ENCODE measurements at places on chromosomes 13 and 19. TPM values are rescaled to one million over a fixed set of nuclear protein-coding genes. Genes with fewer than 3 reads are reported as not detected.

Gene SPINT2
- total RNA-seq = 17.3 TPM

DNA sequence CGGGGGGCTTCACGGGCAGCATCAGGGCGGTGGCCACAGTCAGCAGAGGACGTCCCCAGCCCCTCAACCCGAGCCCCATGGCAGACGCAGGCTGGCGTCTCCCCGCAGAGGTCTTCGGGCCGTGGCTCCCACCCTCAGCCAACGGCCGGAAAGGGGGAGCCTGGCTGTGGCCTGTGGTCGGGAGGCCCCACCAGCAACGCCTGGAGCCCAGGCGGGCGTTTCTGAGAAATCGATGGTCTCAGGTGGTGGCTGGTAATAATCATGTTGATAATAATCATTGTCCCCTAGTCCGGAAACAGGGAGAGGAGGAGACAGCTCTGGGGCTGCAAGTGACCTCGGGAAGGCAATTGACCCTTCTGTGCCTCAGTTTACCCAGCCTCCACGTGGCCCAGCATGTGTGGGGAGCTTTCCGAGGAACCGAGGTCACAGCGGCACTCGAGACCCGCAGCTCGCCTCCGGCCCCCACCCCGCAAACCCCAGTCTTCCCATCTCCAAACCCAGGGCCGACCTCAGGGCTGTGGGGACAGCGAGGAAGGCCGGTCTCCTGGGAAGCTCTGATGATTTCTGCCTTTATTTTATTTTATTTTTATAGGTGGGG, at the start of gene PRSS57:
Gene PRSS57 (minus strand): TSS at position 101 of the 598 bp plus-strand sequence. CDS start 22 bp downstream, at position 79.
- no peak for DNase-seq

Gene USHBP1
- 4.7 TPM for total RNA-seq

DNA sequence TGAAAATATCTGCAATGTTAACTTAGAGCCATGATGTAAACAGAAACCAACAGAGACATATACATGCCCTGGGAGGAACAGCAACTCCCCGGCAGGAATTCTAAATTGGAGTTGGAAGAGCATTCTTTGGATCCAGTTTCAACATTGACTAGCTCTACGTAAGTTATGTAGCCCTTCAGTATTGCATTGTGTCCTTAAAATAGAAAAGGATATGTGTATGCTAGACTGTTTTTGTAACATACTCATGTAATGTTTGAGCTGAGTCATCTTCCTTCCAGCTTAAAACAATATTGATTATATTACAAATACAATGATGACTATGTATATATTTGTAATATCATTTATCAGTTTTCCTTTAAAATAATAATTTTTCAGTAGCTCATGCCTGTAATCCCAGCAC, 1422.2 kb upstream of the PCDH20 start:
- no peak for DNase-seq

GRCh38 chr19:18441804-18442788, 4.2 kb upstream of the ISYNA1 start:
- no peak for DNase-seq

DNA sequence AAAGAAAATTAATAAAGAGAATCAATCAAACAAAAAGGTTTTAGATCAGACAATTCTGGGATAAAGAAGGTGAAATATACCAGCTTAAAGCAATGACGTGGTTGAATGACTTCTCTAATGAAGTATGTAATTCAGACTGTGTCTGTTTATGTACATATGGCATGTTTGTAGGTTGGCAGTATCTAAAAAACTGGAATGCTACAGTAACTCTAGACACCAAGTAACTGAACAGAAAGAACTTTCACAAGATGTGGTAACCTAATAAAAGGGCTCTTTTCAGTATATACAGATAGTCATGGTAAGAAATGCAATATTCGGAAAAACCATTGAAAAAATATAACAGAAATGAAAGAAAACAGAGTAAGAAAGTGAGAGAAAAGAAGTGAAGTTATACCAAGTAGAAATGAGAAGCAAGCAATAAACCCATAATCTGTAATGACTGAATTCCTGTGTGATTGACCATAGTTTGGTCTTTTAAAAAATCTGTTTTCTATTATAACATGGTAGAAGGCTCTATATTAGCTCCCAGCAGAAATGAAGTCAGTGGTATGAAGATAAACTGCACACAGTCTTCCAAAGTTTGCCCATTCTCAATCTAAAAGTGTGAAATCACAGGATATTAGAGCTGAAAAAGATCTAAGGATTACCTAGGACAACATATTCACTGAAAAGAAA, 31.4 kb downstream of the ELF1 start:
- no peak for DNase-seq

Gene CGB7
- total RNA-seq = not detected

Gene STOML3
- not detected for total RNA-seq

DNA sequence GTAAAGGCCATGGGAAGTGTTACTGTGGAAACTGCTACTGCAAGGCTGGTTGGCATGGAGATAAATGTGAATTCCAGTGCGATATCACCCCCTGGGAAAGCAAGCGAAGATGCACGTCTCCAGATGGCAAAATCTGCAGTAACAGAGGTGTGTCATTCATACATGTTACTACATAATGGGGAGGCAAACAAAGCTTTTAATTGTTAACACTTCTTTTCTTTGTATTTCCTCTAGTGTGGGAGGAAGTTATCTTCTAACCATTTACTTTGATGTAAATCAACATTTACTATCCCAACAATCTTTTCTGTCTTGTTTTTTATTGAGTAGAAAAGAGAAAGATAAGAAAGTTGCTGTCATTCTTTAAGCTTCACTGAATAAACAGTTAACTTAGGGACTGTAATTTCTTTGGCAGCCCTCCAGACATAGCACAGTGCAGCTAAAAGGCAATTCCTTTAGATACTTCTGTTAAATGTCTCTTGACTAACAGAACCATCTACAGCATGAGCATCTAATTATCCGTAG, 126.9 kb downstream of the ITGBL1 start:
- DNase-seq = no peak

DNA sequence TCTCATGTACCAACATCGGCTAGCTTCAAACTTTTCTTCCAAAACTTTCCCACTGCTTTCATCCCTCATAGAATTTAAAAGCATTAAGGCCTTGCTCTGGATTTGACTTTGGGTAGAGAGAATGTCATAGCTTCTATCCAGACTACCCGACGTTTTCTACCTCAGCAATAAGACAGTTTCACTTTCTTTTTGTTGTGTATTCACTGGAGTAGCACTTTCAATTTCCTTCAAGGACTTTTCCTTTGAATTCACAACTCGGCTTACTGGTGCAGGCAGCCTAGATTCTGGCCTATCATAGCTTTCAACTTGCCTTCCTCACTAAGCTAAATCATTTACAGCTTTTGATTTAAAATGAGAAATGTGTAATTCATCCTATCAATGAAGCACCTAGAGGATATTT, 420.4 kb upstream of the GPC6 start:
- no peak for DNase-seq

DNA sequence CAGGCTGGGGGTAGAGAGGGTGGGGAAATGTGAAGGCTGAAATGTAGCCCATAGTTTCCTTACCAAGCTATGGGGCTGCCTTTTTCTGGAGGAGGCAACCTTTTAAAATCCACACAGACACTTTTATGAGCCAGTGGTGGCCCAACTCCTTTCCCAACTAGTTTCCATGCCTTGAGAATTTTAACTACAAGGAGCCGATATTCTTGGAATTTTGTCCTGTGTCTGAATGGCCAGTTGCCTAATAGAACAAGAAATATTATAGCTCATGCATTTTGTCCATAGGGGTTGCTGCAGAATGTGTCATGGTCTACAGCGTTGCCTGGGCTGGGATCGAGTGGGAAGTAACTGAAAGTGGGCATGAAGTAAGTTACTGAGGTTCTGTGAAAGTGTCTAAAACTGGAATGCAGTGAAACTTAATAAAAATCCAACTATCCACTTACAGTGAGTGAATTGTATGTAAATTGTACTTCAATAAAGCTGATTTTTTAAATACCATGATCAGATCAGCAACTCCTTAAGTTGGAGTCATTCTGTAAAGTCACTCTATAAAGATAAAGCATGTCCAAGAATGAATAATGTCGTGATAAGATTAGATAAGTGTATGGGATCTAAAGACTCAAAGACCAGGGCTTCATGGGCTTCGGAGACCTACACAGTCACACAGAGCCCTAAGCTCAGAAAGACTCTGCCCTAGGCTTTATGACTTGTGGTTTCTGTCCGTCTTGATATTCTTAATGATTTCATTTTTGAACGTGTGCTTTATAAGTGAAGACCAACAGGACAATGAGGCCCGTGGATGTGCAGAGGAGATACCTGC, 122.6 kb upstream of the FNDC3A start:
- no peak for DNase-seq

DNA sequence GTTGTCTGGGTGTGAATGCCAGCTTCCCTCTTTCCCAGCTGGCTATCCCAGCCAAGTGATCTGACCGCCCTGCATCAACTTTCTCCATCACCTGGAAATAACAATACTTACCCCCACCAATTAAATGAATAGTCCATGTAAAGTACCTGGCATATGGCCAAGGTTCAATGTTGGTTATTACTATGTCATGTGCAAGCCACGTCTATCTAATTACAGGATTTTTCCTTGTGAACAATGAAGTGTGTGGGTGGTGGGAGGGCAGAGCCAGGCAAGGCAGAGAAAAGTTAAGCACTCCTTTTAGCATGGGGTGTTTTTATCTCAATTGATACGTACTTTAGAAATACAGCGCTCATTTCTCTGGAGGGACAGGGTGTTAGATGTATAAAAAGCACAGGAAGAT, 121.1 kb downstream of the NHLRC3 start:
- no peak for DNase-seq

- no peak for DNase-seq
Measured at GRCh38 chr13:80979035-80979641, 638.2 kb upstream of the SPRY2 start.

Gene KANK3
- 13.1 TPM for total RNA-seq

DNA sequence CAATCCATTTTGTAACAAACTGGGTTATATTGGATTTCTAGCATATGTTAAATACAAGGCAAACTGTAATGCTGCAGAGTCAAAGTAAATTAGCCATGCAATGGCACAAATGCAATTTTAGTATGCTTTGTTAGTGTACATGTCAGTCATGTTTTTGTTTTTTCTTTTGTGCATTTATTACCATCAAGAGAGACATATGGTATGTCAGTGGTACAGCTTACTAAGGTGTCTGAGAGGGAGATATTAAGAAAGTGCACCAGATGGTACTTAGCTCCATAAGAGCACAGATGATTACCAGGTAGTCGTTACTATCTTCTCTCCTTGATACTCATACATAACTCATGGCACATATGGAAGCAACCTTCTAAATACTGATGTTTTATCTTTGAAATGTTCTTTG, 550.3 kb downstream of the GPC5 start:
- DNase-seq = no peak

DNA sequence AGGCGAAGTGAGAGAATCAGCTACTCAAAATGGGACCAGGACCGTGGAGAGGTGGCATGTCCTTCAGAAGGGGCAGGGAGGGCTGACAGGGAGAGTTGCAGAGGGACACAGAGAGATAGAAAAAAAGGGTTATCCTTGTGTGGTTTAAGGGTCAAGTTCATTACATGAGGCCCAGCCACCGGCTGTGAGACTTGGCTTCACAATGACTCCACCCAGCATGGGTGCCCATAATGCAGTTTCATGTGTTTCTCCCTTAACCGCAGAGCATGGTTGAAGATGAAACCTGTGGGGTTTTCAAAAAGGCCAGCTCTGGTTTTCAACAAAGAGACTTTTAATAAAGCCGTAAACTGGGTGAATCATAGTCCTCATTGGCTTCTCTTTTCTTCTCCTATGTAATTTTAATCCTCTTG, 164.6 kb downstream of the KLF5 start:
- no peak for DNase-seq

DNA sequence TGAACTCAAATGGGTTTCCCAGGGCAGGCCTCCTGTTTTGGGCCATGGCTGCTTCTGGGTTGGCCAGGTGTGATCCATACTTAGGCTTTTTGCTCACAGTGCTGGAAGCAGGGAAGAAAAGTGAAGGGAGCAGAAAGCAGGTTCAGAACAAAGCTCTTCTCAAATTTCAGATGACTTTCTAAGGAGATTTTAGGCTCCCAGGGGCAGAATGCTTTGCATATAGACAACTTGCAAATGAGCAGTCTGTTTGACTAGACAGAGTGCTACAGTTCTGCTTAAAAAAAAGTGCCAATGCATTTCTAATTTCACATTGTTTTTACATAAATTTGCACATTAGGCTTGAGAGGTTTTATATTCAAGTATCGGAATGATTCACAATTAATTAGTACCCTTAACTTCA, 2.6 kb upstream of the SLC10A2 start:
- DNase-seq = no peak

Gene FFAR3
- not detected for total RNA-seq

GRCh38 chr19:29019403-29019802, 193.5 kb downstream of the UQCRFS1 start:
- peak; percentile 44 for DNase-seq

Gene CCDC194
- 0.40 TPM for total RNA-seq

Gene MIA
- 1.00 TPM for total RNA-seq

Gene OBI1
- total RNA-seq = 9.7 TPM

GRCh38 chr19:45876411-45877197, 9.3 kb downstream of the IRF2BP1 start:
- DNase-seq = no peak

Gene SIGLEC8
- total RNA-seq = not detected

Gene CUL4A
- total RNA-seq = 92.5 TPM

Gene CAB39L
- total RNA-seq = 9.8 TPM

Gene PRKD2
- total RNA-seq = 13.3 TPM

- DNase-seq = no peak
Measured at GRCh38 chr19:30327331-30327730, 44.9 kb upstream of the ZNF536 start.

- DNase-seq = no peak
Measured at GRCh38 chr13:25649001-25649633, 277.3 kb downstream of the ATP8A2 start.

DNA sequence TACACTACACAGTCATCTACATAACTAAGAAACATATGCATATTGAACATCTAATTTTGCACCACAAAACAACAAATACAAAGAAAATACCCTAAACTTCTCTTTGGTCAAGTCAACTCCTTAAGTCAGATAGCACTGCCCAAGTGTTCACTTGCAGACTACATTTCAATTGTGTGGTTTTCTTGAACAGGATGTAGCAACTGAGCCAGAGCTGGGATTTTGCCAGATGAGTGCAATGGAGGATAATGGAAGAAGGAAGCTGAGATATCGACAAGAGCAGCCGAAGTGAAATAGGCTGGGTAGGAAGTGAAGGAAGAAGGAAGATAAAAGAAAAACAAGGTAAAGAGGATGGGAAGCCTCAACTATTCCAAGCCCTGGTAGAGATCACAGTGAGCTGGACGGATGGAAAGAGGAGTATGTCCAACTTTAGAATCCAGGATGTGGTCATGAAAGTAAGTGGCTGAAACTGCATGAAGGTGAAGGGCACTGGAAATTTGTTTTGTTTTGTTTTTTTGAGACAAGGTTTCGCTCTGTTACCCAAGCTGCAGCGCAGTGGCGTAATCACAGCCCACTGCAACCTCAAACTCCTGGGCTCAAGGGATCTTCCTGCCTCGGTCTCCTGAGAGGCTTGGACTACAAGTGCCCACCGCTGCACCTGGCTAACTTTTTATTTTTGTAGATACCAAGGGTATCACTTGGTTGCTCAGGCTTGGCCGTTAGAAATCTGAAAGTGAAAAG, 15.0 kb downstream of the NUFIP1 start:
- no peak for DNase-seq

- no peak for DNase-seq
Measured at GRCh38 chr19:55588738-55589137, 8.1 kb upstream of the ZNF579 start.

- DNase-seq = peak; percentile 94
Measured at GRCh38 chr19:8361921-8362793, 1.8 kb upstream of the ANGPTL4 start.

- no peak for DNase-seq
Measured at GRCh38 chr13:33728271-33729037, 89.5 kb upstream of the RFC3 start.
